ENCODE measurements at places on chromosomes 2 and 18.
A peak's percentile ranks its signal among the peaks of the same experiment; 100 is the strongest.

DNA sequence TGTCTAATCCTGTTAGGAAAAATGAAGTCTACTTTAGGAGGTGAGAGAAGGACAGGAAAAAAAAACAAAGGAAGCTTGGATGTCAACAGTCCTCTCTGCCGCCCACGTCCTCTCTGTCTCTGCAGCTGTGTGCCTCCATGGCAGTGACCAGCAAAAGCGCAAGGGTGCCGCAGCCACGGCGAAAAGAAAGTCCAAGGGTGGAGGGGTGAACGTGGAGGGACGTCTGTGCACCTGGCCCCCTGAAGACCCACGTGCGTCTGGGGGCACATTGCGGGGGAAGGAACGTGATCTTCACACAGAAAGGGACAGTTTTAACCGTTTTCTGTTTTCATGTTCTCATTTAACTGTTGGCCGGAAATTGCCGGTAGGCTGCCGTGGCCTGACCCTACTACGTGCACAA lies 152.7 kb downstream of the MBP start:
- no peak for DNase-seq

- DNase-seq = no peak
Measured at GRCh38 chr2:155846259-155846658, 486.3 kb downstream of the NR4A2 start.

GRCh38 chr18:74633652-74634352 lies 36.1 kb downstream of the ZNF407 start:
- no peak for DNase-seq

DNA sequence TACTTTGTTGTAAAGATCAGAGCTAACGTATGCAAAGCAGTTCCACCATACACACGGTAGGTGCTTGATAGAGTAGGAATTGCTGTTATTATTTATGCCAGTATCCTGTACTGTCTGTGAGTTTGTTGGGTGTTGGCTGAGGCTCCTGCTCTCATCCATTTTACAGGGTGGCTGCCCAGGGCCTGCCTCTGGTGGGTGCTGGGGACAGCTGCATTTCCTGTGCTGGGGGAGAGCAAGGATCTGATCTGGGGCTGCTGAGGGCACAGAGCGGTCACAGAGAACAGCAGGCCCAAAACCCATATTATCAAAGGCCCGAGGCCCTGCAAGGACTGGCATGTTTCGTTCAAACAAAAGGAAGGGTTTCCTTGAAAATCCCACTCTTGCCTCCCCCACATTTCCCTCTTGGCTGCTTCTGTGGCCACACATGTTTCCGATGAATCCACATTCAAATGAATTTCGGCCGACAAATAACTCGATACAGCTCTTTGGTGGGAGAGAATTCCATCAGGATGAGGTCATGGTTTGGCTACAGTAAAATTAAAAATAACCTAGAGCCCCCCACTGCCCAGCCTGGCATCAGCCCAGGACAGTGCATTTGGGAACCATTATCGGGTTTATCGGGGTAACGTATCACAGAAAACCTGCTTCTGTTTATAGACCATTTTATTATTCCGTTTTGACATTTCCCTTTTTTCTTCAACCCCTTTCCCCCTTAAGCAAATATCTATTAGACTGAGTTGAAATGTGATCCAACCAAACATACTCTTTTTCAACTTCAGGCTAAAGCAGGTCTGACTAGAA lies 143.4 kb downstream of the CYRIA start:
- no peak for DNase-seq

DNA sequence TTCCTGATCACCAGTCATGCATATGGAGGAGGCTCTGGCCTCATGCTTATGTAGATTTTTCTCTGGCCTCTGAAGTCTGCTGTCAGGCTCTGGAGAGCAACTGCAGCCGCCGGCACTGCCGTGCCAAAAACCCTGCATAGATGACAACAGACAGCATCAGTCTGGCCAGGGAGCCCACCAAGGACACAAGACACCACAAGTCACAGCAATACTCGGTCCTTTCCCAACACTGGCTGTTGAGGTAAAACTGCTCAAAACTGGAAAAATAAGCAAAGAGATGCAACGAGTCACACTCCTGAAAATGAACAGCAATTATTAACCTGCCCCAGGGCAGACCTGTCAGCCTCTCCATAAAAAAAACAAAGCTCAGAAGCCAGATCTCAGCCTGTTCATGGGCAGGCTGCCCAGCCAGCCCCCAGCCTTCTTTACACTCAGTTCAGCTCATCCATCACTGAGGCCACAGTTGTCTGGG lies 186.0 kb upstream of the RAB6C start:
- DNase-seq = no peak

DNA sequence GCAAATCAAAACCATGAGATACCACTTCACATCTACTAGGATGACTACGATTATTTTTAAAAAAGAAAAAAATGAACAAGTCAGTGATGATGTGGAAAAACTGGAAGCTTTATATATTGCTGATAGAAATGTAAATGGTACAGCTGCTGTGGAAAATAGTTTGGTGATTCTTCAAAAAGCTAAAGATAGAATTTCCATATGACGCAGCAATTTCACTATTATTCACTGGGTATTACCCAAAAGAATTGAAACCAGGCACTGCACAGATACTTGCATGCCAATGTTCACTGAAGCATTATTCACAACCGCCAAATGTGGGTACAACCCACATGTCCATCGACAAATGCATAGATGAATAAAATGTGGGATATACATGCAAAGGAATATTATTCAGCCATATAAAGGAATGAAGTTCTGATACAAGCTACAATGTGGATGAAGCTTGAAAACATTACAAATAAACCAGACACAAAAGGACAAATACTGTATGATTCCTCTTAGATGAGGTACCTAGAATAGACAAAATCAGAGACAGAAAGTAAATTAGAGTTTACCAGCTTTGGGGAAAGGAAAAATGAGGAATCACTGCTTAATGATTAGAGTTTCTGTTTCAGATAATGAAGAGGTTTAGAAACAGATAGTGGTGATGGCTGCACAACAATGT lies 11.1 kb downstream of the RTTN start:
- DNase-seq = peak; percentile 29

GRCh38 chr2:104402825-104403224 lies 451.1 kb upstream of the POU3F3 start:
- DNase-seq = no peak

- DNase-seq = no peak
Measured at GRCh38 chr2:69742322-69742952, 503 bp downstream of the ANXA4 start.

GRCh38 chr2:218648088-218648786 lies 11.2 kb downstream of the ZNF142 start:
- DNase-seq = peak; percentile 74

GRCh38 chr18:78499586-78499985 lies 480.0 kb upstream of the SALL3 start:
- no peak for DNase-seq

All from GM13976 (cell line).